ENCODE measurements at places on chromosomes 2 and 18. TPM values are rescaled to one million over a fixed set of nuclear protein-coding genes. Genes with fewer than 3 reads are reported as not detected.

The CBLN2 gene
- not detected for total RNA-seq

The FRZB gene
- 0.67 TPM for total RNA-seq

The MRO gene
- 0.18 TPM for total RNA-seq

The MAP3K19 gene
- not detected for total RNA-seq

The KIF5C gene
- total RNA-seq, result 24.3 TPM

The FAM136A gene
- 32.8 TPM for total RNA-seq

The MYO5B gene
- total RNA-seq, result 7.2 TPM

The EVX2 gene
- total RNA-seq, result not detected

The POMC gene
- total RNA-seq, result not detected

All from astrocyte (in vitro differentiated cells and primary cell).